ENCODE measurements at places on chromosomes 11 and 22. TPM values are rescaled to one million over a fixed set of nuclear protein-coding genes. Genes with fewer than 3 reads are reported as not detected.

GRCh38 chr22:50301581-50301991 is 5.9 kb downstream of the PLXNB2 start:
- peak; percentile 25 for DNase-seq

- peak; percentile 41 for DNase-seq
Measured at GRCh38 chr11:2525941-2526807, 81.4 kb downstream of the KCNQ1 start.

- DNase-seq, result no peak
Measured at GRCh38 chr11:106344966-106345365, 267.5 kb downstream of the AASDHPPT start.

DNA sequence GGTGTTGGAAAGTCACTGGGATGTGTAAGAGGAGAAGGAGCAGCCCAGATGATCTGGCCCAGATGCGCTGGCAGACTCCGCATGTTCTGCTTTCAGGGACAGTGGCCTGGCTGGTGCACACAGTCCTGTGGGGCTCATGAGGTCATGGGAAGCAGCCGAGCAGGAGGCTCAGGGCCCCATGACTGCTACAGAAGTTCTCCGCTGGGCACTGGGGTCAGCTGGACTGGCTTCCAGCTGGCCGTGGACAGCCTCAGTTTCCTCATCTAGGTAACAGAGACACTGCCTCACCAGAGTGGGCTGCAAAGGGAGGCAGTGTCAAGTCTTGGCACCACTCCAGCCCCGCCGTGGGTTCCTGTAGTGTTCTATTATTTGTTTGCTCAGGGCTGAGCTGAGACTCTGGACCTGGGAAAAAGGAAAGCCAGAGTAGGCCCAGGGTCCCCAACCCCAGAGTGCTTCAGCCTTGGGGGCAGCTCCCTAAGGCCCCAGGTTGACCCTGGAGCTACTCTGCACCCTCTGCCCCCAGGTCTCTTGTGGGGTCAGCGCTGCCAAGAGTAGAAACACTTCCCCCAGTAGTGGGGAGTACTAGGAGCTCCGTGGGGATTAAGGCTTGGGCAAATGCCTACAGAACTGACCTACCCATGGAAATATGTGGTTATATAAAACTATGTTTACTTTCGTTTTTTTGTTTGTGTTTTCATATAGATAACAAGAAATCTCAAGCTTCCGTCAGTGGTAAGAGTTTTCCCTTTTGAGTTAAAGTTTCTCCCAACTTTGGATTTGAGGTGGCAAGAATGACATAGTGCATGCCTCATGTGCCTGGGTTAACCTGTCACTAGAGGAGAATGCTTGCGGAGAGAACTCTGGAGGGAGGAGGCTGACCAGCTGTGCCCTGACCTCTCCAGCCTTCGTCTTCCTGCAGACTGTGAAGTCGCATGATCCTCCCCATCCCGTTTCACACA is 45.3 kb downstream of the MED15 start:
- no peak for DNase-seq

Gene PNPLA3
- 3.8 TPM for total RNA-seq

GRCh38 chr11:134685793-134686380 is 273.8 kb upstream of the B3GAT1 start:
- DNase-seq, result peak; percentile 2

DNA sequence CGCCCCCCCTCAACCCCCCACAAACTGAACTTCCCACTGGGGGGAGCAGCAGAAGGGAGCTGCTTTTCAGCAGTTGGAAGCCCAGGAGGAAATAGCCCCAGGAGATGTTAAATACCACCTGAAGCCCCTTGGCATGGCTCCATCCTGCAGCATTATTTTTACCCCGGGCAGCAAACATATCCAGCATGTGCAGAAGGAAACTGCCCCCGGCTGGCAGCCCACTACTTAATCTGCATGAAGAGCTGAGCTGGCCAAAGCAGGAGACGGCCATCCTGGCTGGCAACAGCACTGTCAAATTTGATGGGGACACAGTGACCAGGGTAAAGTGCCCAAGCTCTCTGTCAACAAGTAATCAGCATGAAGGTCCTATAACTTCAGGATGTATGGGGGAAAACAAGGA is 32.0 kb downstream of the BUD13 start:
- no peak for DNase-seq

DNA sequence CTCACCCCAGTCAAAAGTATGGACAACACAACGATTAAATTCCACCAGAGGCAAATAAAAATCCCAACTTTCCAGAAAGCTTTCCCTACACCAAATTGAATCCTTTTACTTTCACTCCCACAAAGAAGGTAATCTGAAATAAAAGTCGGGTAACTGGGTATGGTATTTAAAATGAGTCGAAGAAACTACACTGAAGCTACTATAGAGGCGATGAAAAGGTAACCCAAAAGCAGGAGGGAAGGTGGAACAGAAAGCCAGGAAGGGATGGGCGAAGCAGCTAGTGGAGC is 1.1 kb downstream of the PICALM start:
- DNase-seq, result no peak

DNA sequence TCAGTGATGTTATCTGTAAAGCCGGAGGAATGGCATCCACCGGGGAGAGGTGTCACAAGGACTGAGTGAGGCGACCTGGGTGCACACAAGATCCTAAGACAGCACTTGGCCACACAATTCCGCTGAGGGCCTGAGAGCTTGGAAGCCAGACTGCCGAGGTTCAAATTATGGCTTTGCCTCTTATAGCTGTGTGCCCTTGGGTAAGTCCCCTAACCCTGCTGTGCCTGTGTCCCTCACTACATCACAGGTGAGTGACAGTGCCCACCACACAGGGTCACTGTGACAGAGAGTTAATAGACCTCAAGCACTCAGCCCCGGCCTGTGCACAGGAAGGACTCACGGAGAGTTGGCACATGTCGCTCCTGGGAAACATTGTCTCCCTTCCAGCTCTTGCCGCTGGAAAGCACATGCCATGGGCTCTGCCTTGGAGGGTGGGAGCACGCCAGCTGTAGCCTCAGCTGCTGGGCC is 592 bp downstream of the RHOD start:
- DNase-seq, result no peak

GRCh38 chr11:73995247-73995646 is 12.6 kb upstream of the UCP2 start:
- no peak for DNase-seq

Gene PHLDB1
- total RNA-seq, result 32.6 TPM

- DNase-seq, result no peak
Measured at GRCh38 chr11:120375076-120375475, 38.9 kb downstream of the ARHGEF12 start.

GRCh38 chr11:125286486-125286885 is 121.9 kb downstream of the PKNOX2 start:
- no peak for DNase-seq

DNA sequence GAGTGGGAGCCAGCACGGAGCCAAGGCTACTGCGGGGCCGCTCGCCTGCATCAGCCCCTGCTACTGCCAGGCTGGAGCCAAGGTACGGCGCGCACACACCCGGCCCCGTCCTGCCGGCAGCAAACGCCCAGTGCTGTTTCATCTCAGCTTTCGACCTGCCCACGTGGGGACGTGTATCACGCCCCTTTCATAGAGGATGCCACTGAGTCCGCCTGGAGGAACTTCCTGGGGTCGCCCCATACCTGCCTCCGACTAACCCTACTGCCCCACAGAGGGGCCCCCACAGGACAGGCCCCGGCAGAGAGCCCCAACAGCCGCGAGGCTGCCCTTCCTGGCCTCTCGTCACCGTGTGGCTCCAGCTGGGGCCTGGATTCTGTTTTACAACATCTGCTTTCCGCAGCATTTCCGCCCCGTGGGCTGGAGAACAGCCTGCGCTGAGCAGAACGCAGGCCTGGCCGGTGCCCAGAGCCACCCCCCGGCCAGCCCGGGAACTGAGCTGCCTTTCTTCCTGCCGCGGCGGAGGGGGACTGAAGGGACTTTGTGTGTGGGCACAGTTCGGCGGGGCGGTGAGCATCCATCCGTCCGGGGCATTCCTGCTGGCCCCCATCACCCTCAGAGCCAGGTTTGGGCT is 22.9 kb upstream of the ARHGAP8 start:
- no peak for DNase-seq

- DNase-seq, result peak; percentile 67
Measured at GRCh38 chr22:40040927-40041326, 46.2 kb downstream of the FAM83F start.

DNA sequence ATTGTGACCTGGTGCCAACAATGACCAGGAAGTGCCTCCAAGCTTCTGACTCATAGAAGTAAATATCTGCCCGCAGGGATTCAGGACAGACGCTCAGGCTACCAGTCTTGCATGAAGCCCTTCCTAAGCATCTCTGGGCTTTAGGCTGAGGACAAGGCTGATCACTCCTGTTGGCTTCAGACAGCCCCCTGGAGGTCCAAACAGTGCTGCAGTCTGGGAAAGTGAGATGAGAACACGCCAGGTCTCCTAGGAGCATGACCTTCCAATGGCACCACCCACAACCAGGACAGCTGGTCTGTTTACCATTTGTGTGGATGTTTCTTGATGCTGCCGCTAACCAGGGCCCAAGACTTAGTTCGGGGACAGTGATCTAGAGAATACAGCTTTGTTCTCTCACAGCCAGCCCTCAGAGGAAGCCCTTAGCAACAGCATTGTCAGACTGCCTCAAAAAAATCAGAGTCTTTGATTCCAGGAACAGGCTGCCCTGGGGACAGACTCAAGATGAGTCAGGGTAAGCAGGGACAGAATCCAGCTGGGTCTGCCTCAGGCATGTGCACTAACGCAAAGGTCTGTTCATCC is 111.2 kb downstream of the ZNF280B start:
- peak; percentile 8 for DNase-seq

DNA sequence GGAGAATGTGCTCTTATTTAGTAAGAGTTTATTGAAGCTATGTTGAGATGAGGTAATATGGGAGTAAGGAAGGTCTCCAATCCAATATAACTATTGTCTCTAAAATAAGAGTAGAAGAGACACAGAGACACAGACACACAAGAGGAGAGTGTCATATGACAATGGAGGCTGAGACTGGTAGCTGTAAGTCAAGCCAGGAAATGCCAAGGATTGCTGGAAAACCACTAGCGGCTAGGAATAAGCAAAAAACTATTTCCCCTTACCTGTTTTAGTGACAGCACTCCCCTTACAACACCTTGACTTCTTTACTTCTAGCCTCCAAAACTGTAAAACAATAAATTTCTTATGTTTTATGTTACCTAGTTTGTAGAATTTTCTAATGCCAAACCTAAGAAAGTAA is 1652.8 kb downstream of the LRRC4C start:
- no peak for DNase-seq

DNA sequence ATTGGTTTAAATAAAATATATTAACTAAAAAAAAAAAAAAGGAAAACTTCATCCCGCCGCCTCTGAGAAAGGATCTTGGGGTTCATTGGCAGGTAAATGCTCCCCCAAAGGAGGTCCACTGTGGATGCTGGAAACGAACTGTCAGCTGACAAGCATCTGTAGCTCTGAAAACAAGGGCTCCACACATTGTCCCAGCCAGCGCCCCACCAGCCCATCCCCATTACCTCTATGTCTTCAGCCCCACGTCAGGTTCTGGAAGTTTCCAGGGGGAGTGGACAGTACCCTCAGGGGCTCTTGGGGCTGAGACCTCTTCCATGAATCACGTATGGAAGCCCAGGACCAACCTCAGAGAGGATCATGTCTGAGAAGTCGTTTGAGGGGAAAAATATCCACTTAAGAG is 66.4 kb upstream of the WNT7B start:
- no peak for DNase-seq

- DNase-seq, result no peak
Measured at GRCh38 chr11:17721242-17721999, 2.0 kb downstream of the MYOD1 start.

Gene ATL3
- 40.0 TPM for total RNA-seq

GRCh38 chr11:76624500-76625379 is 45.8 kb downstream of the LRRC32 start:
- no peak for DNase-seq

Gene SHANK2
- total RNA-seq, result not detected

DNA sequence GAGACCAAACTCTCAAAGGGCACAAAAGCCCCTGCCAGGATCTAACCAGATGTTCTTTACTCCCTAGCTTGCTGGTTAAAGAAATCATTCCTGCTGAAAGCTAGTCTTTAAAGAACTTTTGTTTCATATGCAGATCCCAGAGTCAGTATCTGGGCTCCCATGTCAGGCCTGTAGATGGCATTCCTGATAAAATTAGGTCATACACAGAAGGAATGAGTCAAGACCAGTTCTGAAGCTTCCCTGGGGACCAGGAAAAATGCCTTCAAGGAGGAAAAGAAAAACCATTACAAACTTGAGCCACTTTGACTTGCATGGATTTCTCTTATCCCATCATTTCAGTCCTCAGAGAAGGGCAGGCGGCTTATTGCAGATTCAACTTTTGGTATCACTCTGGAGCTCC is 5.9 kb downstream of the DBX1 start:
- no peak for DNase-seq

DNA sequence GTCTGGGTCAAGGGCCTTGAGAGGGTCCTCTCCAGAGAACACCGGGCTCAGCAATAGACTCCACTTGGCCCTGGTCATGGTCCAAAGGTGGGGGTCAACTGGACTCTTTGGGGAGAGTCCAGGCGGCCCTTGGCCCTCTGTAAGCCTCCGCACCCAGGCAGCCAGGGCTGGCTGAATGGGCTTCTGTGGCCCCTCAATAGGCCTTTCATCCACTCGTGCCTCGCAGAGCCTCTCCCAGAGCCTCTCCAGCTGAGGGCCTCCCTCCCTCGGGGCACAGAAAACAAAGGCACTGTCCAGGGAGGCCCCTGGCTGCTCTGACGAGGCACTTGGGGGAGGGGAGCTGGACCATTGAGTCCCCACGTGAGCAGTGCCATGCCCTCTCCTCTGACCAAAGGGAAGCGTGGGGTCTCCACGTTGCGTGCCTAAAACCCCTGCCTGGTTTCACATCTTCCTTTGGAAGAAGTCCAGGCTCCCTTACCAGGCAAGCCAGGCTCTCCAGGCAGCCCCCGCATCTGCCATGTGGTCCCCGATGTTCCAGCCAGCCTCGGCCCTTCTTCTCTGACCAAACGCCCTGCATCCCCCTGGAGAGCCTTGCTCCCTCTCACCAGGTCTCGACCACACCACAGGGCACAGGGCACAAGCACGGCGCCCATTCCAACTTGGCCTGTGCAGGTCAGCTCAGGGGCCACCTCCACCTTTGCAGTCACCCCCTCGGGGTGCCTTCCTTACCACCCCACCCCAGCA is 15.5 kb downstream of the KIAA0930 start:
- DNase-seq, result no peak

DNA sequence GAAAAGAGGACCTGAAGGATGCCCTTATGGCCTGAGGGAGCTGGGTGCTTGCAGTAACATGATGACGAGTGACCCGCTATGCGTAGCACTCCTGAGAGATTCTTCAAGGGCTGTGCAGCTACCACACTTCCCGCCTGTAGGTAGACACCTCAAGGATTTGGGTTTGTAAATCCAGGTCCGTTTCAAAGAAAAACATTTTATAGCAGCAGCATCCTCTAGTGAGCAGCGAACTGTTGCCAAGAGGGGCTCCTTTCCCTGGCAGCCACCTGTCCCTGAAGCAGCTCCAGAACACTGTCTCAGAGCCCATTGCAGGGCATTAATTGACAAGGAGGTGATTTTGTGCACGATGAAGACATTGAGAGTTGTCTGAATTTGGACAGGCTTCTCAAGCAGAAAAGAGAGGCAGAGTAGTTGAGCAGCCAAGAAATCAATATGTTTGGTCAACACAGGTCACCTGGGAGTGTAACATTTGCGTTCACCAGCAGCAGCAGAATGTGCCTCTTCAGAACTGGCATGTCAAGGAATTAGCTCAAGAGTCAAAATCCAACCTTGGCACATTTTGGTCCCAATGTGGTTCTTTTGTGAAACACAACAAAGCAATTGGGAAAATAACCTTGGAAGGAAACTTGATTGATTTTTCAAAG is 209.8 kb upstream of the MTNR1B start:
- DNase-seq, result no peak

All from G401 (cell line).